ENCODE measurements at places on chromosomes 3 and 15.

GRCh38 chr15:65086680-65087111 is 10.2 kb downstream of the KBTBD13 start:
- DNase-seq = no peak

- DNase-seq = no peak
These were observed 8.8 kb downstream of the CHST2 start for GRCh38 chr3:143128227-143128955.

GRCh38 chr3:119841808-119842471 is 60.0 kb downstream of the NR1I2 start:
- no peak for DNase-seq

DNA sequence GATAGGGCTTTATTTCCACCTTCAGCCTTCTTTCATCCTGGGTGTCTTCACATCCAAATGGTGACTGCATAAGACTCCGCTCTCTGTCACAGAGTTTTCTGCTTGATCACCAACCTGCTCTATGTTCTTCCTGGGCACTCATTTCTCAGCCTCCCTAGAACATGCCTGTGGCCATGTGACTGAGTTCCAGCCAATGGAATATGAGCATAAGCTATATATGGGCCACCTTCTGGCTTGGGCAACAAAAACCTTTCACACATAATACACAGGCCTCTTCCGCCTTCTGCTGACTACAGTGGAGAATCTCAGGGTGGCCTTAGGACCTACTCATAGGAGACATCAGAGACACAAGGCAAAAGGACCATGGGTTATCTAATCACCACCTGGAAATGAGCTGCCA is 51.2 kb upstream of the MED12L start:
- no peak for DNase-seq

GRCh38 chr3:58183221-58183620 is 27.6 kb downstream of the DNASE1L3 start:
- DNase-seq = no peak

GRCh38 chr3:26291840-26292239 is 330.7 kb upstream of the LRRC3B start:
- no peak for DNase-seq

DNA sequence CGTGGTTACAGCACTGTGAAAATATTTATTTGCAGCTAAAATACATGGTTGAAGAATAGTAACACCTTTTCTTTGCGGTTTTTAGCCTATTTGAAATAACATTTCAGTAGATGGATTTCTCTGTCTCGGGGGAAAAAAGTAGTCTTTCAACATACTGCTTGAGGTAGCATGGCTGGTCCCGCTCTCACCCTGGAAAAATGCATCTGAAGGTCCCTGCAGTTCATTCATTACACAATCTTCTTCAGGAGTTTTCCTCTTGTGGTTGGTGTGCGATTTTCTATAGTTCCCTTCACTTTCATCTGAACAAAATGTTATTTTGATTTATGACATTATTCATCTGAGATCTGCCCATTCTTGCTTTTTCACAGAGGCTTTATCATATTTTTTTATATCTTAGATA is 75.9 kb downstream of the STRIT1 start:
- DNase-seq = no peak

Data from activated CD8-positive, alpha-beta memory T cell treated with anti-CD3 and anti-CD28 coated beads for 24 hours (primary cell).